ENCODE measurements at places on chromosomes 2 and 18. TPM values are rescaled to one million over a fixed set of nuclear protein-coding genes. Genes with fewer than 3 reads are reported as not detected.

DNA sequence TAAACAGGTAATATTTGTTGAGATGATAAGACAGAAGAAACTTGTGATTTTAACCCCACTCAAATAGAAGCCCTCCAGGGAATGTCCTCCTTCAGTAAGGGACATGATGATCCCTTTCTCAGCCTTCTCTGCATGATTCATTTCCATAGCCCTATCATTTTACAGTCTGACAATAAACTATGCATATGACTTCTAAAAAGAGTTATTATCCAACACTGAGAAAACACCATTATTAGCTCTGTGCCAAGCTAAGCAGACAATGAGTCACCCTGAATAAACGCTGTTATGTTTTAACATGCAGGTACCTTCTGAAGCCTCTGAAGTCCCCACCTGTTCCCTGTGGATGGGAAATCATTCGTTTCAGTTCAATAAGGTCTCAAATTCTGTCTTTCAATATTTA, 54.7 kb downstream of the DTNB start:
- peaks cover 6% of the 10 kb centered on the region for H3K36me3 ChIP-seq
- peaks cover 32% of the 10 kb centered on the region for H3K4me1 ChIP-seq
- H3K27me3 ChIP-seq = no peaks in the 10 kb centered on the region
- no peak overlapping the region for H3K27ac ChIP-seq

- no peak overlapping the region for H3K4me3 ChIP-seq
- no peak overlapping the region for H3K27ac ChIP-seq
- peaks cover 29% of the 10 kb centered on the region for H3K4me1 ChIP-seq
Measured at GRCh38 chr2:24511894-24512293, 20.8 kb downstream of the NCOA1 start.

DNA sequence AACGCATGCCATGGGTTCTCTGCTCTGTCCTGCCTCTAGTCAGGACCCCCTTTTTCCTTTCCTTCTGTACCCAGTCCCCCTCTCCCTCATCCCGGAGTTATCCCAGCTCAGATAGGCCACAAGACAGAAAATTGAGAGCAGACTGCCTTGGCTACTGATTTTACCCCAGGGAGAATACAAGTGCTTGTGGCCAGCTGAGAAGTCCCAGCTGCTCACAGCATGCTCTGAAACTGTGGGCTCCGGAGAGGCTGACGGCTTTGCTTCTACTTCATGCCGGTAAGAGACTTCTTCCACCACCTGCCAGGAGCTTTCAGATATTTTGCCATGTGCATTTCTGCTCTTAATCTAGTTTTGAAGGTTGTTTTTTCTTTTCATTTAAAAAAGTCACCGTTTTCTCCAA, 20.0 kb upstream of the SIX2 start:
- H3K4me3 ChIP-seq = no peak overlapping the region
- no peaks in the 10 kb centered on the region for H3K27me3 ChIP-seq
- no peak overlapping the region for H3K27ac ChIP-seq
- no peak for DNase-seq
- peaks cover 5% of the 10 kb centered on the region for H3K4me1 ChIP-seq
- no peaks in the 10 kb centered on the region for H3K36me3 ChIP-seq

- no peak overlapping the region for H3K27ac ChIP-seq
- no peak for DNase-seq
- no peaks in the 10 kb centered on the region for H3K27me3 ChIP-seq
- no peaks in the 10 kb centered on the region for H3K4me1 ChIP-seq
Measured at GRCh38 chr2:193549661-193550060, 1354.9 kb upstream of the TMEFF2 start.

TGFA gene
- total RNA-seq = 3.5 TPM

TRIM54 gene
- not detected for total RNA-seq

GCG gene
- total RNA-seq = not detected

NDC80 gene
- 1.4 TPM for total RNA-seq
